Activated CD4-positive, alpha-beta memory T cell treated with anti-CD3 and anti-CD28 coated beads for 36 hours (primary cell): ENCODE measurements at places on chromosomes 12 and 14.

DNA sequence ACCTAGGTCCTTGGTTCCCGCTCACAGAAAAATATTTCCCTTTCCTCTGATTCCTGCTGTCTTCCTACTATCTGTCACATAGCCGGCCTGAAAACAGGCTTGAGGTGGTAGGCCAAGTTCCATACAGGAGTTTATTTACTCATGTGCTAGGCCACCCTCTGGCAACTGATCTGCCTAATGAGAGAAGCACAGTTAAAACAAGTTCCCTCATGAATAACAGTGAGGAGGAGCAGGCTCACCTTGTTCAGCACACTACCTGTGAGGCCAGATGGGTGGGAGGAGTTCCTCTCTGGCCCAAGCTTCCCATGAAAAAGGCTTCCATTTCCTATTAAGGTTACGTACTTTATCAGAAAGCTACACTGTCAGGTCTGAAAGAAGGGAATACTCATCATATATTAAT is 206.0 kb downstream of the MYRFL start:
- H3K36me3 ChIP-seq = no peaks in the 10 kb centered on the region
- no peak overlapping the region for H3K27ac ChIP-seq
- H3K27me3 ChIP-seq = peaks cover 2% of the 10 kb centered on the region
- DNase-seq = no peak
- H3K4me3 ChIP-seq = no peak overlapping the region

- DNase-seq = no peak
- no peaks in the 10 kb centered on the region for H3K36me3 ChIP-seq
- no peak overlapping the region for H3K4me3 ChIP-seq
- no peak overlapping the region for H3K27ac ChIP-seq
Measured at GRCh38 chr12:108140501-108140900, 11.4 kb downstream of the WSCD2 start.

DNA sequence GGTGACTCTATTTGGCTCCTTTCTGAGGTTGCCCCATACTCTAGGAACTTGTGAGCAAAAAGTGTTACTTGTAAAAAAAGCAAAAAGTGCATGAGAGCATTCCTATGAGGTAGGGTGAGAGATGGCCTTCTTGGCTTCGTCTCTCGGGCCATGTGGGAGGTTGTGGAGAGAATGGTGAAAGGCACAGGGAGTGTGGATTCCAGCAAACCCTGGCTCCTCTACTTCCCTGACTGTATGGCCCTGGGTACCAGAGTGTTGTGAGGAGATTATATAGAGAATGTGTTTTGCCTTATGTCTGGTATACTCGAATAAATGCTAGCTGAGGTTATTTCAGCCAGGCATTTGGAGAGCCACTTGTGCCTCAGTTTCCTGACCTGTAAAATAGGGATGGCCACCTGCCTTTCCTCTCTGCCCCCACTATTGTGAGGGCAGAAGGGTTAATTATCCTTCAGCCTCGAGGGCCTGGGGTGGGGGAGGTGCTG is 11.0 kb downstream of the PLEKHG3 start:
- no peak overlapping the region for H3K27ac ChIP-seq
- H3K36me3 ChIP-seq = peaks cover 11% of the 10 kb centered on the region
- no peak for DNase-seq
- no peak overlapping the region for H3K4me3 ChIP-seq

DNA sequence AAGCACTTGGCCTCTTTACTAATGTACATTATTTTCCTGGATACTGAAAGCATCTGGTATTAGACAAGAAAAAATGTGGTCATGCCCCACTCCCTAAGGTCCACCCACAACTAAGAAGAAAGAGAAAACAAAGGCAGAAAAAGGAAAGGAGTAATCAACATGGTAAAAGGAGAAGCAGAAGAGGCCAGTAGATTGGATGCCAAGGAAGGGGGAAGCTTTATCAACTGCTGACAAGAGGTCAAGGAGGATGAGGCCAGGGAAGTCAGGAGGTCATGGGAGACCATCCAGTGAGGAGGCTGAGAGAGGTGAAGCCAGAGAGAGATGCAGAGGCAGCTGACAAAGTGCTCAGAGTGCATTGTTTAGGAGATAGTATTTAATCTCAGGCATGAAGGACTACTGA is 383.5 kb downstream of the ZFP36L1 start:
- DNase-seq = no peak
- no peak overlapping the region for H3K4me3 ChIP-seq
- no peaks in the 10 kb centered on the region for H3K27me3 ChIP-seq
- H3K27ac ChIP-seq = no peak overlapping the region
- peaks cover 16% of the 10 kb centered on the region for H3K4me1 ChIP-seq

DNA sequence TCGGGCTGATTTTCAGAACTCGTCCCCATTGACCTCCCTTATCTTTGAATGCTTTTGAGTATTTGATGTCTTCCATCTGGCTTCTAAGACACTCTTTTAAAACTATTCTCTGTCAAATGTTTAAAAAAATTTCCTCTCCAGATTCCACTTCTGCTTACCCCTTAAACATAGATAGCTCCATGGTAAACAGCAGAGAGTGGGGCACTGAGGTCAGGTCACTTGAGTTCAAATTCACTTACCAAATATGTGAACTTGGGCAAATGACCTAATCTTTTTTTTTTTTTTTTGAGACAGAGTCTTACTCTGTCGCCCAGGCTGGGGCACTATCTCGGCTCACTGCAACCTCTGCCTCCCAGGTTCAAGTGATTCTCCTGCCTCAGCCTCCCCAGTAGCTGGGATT is 126.8 kb upstream of the CPSF6 start:
- no peak for DNase-seq
- no peaks in the 10 kb centered on the region for H3K27me3 ChIP-seq
- no peak overlapping the region for H3K27ac ChIP-seq
- H3K36me3 ChIP-seq = no peaks in the 10 kb centered on the region
- no peaks in the 10 kb centered on the region for H3K4me1 ChIP-seq
- H3K4me3 ChIP-seq = no peak overlapping the region

DNA sequence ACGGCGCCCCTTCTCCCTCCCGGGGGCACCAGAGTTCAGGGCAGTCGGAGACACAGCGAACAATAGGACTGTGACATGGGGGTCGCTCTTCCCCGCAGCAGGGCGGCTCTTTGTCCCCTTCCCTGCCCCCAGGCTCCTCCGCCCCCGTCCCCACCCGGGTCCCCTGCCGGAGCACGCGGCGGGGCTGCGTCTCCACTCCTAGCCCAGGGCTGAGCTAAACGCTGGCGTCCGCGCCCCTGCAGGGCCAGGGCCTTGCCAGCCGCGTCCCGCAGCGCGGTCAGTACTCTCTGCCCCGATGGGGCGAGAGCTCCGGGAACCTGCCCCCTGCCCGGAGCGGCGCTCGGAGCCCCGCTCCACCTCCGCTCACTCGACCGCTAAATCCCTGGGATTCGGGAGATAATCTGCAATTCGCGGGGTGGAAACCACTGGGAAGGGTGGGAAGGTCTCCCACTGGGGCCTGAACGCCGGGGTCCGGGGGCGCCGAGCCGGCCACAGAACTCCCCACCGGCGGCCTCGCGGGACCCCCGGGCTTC is 825 bp upstream of the CCDC85C start:
- H3K27ac ChIP-seq = peak overlapping the region; percentile 79
- H3K36me3 ChIP-seq = no peaks in the 10 kb centered on the region
- H3K4me1 ChIP-seq = peaks cover 26% of the 10 kb centered on the region
- DNase-seq = peak; percentile 50
- H3K4me3 ChIP-seq = peak overlapping the region; percentile 90

DNA sequence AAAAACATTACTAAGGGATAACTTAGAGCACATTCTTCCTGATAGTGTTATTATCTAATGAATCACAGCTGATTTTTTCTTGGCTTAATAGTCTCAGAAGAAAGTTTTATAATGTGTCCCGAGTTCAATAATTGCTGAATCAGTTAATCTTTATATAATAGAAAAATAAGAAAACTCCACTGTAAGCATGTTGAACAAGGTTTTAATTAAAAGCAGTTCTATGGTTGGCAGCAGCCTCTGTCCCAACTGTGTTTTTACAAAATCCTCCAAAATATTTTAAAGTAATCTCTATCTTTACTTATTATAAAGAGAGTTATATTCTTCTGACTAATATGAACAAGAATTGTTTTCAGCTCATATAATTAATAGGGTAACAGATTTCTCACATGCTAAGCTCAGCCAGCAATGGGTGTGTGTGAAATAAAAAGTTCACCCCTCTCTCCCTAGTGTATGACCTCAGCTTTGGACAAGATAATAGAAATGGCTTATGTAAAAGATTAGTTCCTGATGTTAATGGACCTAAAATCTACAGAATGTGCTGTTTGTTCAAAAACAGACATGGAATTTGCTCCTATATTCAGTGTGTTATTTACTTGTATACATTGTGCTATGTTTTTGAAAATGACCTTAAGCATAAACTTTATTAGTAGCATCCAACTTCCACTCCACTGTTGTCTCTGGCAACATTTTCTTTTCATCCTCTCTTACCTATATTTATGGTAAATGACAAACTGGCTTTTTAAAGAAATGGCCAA is 67.1 kb upstream of the DCN start:
- H3K27me3 ChIP-seq = peaks cover 2% of the 10 kb centered on the region
- H3K36me3 ChIP-seq = no peaks in the 10 kb centered on the region
- no peaks in the 10 kb centered on the region for H3K4me1 ChIP-seq
- no peak overlapping the region for H3K4me3 ChIP-seq

GRCh38 chr14:72418806-72419205 is 475.1 kb downstream of the DPF3 start:
- no peak for DNase-seq
- peaks cover 20% of the 10 kb centered on the region for H3K27me3 ChIP-seq
- H3K4me3 ChIP-seq = no peak overlapping the region
- H3K27ac ChIP-seq = no peak overlapping the region
- peaks cover 4% of the 10 kb centered on the region for H3K4me1 ChIP-seq
- peaks cover 2% of the 10 kb centered on the region for H3K36me3 ChIP-seq

DNA sequence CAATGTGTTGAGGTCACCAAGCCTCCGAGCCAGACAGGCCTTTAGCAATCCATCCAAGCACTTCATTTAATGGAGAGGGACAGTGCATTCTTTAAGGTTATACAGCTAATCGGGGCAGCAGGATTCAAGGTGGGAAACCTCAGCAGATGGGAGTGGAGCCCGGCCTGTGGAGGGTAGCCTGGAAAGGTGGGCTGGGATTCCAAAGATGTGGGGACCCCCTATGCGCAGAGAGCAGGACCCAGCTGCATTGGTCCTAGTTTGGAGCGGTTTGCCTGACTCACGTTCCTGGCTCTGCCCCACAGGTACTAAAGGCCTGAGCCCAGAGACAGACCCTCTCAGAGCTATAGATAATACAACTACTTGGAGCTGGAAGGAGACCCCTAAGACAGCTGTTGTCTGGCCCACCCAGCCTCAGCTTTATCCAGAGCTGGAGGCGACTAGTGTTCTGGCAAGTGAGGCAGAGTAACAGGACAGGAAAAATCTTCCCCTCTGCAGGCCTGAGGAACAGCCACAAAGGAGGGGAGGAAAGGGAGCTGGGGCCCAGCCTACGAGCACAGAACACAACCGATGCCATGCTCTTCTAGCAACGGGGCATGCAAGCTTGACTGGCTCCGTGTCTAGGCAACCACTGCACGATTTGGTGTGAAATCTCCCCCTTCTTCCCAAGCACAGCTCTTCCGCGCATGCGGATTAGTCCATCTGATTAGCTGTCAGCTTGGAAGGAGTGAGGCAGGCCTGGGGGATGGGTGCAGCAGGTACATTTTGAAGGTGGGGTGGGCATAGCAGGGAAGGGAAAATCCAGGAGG is 1.1 kb upstream of the MYH7 start:
- no peak overlapping the region for H3K4me3 ChIP-seq
- peaks cover 4% of the 10 kb centered on the region for H3K27me3 ChIP-seq

- DNase-seq = no peak
- H3K4me1 ChIP-seq = no peaks in the 10 kb centered on the region
- no peaks in the 10 kb centered on the region for H3K27me3 ChIP-seq
- no peak overlapping the region for H3K27ac ChIP-seq
Measured at GRCh38 chr14:50352584-50352983, 40.5 kb downstream of the DMAC2L start.

- no peaks in the 10 kb centered on the region for H3K36me3 ChIP-seq
- no peaks in the 10 kb centered on the region for H3K27me3 ChIP-seq
- no peak for DNase-seq
- peaks cover 18% of the 10 kb centered on the region for H3K4me1 ChIP-seq
- H3K4me3 ChIP-seq = no peak overlapping the region
Measured at GRCh38 chr14:58662018-58662417, 24.3 kb downstream of the DACT1 start.

DNA sequence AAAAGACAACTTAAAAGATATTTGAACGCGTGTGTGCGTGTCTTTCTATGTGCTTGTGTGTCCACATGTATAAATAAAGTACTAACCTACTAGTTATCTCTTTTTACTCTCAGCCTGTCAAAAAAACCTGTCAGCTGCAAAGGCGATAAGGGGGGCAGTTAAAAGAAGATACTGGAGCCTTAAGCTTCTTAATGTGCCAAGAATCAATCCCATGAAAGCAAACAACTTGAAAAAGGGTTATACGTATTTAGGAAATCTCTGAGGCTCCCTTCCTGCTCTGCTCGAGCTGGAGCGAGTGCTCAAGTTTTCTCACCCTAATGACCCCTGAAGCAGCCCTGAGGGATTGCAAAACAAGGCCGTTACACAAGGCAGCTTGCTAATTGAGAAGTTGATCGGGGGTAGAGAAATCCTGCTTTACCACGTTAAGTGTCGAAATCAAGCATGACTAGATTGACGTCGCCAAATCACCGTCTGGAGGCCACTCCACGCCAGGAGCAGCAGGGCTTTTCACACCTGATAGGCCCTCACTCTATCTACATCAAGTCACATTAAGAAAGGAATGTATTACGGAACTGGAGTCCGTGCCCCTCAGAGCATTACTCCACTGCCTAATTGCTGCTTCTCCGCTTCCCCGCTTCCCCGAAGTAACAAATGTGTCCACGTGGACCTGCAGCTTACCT is 32.4 kb downstream of the LMO3 start:
- H3K4me3 ChIP-seq = no peak overlapping the region
- H3K27ac ChIP-seq = no peak overlapping the region
- H3K27me3 ChIP-seq = no peaks in the 10 kb centered on the region

GRCh38 chr14:52129721-52130120 is 60.9 kb upstream of the NID2 start:
- peaks cover 21% of the 10 kb centered on the region for H3K4me1 ChIP-seq
- DNase-seq = no peak
- no peak overlapping the region for H3K4me3 ChIP-seq
- H3K27me3 ChIP-seq = peaks cover 6% of the 10 kb centered on the region

GRCh38 chr12:121050725-121051124 is 11.7 kb upstream of the OASL start:
- no peak overlapping the region for H3K27ac ChIP-seq
- DNase-seq = no peak
- peaks cover 2% of the 10 kb centered on the region for H3K4me1 ChIP-seq

GRCh38 chr14:84566109-84566508 is 963.8 kb upstream of the FLRT2 start:
- no peaks in the 10 kb centered on the region for H3K36me3 ChIP-seq
- H3K4me3 ChIP-seq = no peak overlapping the region
- no peaks in the 10 kb centered on the region for H3K4me1 ChIP-seq
- H3K27me3 ChIP-seq = no peaks in the 10 kb centered on the region
- no peak for DNase-seq
